ENCODE measurements at places on chromosomes 12 and 14.
A peak's percentile ranks its signal among the peaks of the same experiment; 100 is the strongest.

DNA sequence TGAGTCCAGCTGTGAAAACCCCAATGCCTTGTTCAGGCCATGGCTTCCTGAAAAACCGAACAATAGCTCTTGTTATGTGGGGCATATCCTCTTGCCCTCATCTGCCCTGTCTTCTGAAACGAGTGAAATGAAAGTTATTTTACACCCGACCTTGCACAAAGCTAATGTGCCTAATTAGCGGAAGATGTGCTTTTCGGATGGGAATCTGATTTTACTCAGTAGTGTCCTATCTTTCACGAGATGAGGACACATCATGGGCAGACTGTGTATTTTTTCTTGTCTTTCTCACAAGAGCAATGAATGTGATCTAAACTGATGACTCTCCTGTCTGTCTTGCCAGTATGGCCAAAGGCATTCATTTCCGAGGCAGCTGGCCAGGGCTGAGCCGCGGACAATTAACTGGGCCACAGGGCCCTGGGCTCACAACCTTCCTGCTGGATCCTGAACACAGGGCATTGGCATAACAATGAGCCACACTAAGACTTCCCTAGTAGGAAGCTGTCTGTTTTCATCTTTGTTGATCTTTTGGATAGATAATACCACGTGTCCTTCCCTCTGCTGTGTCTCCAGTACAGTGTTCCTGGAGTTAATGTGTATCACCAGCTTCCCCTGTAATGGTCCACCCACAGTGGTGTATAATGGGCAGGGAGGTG lies 86.0 kb upstream of the HIF1A start:
- no peak for DNase-seq

- no peak for DNase-seq
These were observed 2.7 kb upstream of the SAMD4A start for GRCh38 chr14:54564071-54564867.

- DNase-seq: no peak
These were observed 147.9 kb upstream of the SEL1L start for GRCh38 chr14:81681541-81681940.

GRCh38 chr14:66273261-66273832 lies 212.8 kb upstream of the CCDC196 start:
- DNase-seq: no peak

GRCh38 chr12:122226366-122227125 lies 694 bp upstream of the DIABLO start:
- DNase-seq: no peak

GRCh38 chr12:107468182-107468581 lies 217.4 kb upstream of the PWP1 start:
- no peak for DNase-seq

DNA sequence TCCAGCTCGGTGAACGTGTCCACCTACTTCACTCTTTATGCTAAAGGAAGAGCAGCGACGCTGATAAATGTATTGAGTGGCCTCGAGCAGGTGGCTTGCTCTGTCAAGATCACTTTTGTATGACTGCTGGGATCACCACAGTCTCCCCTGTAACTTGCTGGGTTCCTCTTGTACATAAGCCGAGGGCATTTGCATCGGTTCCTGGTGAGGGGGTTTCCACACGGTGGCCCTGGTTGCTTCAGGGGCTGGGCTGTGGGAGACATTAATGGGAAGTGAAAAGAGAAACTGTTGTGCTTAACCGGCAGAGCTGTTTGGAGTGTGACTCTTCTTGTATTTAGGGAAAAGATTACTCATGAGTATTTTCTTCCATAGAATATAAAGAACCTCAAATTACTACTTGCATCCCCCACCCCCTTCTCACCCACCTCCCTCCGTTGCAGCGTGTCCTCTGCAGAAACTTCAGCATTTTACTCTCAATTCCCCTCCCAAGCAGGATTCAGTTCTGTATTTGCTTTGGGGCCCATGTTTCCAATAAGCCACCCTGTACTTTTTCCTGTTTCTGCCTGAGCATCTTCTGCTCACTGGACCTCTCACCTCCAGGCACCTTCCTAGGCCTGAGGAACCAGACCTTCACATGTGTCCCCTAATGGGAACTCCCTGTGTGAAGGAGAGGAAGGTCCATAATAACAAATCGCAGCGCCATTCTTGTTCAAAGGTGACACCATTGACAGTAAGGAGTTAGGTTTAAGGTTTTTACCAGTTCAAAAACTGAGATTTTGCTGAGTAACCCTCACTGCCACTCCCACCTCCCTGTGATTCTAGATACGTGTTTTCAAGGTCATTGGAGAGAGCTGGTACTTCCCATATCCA lies 187.0 kb downstream of the ETV6 start:
- DNase-seq: peak; percentile 77

DNA sequence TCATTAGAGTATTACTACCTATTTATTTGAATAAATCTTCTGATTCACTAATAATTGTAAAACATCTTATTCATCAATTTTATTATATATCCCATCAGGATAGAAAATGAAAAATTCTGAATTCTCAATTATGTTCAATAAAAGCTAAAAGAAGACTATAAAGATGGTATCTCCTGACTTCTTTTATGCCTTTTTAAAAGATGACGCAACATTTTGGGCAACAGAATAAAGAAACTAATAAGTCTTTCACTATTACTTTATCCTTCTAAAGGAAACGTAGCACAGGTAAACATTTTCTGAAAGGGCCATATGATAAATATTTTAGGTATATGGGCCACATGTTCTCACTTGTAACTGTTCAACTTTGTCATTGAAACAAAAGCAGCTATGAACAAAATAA lies 10.1 kb upstream of the ATXN7L3B start:
- DNase-seq: no peak

DNA sequence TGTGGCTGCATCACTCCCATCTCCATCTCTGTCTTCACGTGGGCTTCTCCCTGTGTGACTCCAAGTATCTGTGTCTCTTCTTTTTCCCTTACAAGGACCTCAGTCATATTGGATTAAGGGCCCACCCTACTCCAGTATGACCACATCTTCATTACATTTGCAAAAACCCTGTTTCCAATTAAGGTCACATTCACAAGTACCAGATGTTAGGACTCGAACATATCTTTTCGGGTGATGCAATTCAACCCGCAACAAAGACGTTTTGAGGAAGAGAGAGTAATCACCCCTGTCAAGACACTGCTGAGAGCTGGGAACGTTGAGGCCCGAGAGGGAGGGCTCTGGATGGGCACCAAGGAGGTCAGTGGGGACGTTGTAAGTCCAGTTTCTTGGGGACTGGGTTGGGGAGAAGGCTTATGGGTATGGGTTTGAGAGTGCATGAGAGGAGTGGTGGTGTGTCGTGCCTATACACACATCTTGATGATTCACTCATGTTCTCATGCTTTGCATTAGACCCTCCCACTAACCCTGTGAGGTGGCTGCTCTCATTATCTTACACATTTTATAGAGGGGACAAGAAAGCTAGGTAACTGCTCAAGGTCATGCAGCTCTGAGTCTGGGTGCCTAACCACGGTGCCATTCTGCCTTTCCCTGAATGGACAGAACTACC lies 12.1 kb upstream of the IFI27 start:
- DNase-seq: no peak

DNA sequence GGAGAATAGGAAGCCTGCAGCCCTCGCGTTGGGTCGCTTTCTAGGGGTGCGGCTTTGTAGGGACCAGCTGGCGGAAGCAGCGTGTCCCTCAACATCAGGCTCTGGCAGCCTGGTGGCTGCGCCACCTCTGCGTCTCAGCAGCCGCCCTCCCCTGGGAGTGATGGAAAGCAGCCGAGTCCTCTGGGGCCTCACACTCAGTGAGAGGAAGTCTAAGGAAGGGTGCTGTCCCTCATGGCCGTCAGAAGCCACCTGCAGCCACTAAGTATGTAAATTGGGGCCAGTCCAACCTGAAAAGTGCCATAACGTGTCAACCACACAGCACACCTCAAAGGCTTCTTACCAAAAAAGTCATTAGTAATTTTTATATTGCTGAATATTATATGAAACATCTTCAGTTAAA lies 80.3 kb downstream of the WDR20 start:
- no peak for DNase-seq

GRCh38 chr14:21436567-21437062 lies 19.3 kb downstream of the CHD8 start:
- DNase-seq: peak; percentile 41

DNA sequence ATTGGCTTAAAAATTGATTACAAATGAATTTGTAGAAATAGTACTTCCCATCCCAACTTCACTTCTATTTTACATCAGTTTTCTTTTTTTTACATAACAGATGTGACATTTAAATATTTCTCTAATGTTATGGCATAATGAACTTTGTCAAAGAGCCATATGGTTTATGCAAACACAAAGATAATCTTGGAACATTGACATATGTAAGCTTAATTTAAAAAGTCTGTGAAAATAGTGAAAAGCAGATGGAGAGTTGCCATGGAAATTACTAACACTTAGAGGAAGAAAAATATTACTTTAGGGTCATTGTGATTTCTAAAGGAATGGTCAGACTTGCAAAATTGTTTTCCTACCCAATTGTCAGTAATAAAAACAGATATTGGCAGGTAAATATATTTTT lies 232.4 kb downstream of the AEBP2 start:
- no peak for DNase-seq

- no peak for DNase-seq
These were observed 9.9 kb downstream of the GPRC5A start for GRCh38 chr12:12901158-12901791.

DNA sequence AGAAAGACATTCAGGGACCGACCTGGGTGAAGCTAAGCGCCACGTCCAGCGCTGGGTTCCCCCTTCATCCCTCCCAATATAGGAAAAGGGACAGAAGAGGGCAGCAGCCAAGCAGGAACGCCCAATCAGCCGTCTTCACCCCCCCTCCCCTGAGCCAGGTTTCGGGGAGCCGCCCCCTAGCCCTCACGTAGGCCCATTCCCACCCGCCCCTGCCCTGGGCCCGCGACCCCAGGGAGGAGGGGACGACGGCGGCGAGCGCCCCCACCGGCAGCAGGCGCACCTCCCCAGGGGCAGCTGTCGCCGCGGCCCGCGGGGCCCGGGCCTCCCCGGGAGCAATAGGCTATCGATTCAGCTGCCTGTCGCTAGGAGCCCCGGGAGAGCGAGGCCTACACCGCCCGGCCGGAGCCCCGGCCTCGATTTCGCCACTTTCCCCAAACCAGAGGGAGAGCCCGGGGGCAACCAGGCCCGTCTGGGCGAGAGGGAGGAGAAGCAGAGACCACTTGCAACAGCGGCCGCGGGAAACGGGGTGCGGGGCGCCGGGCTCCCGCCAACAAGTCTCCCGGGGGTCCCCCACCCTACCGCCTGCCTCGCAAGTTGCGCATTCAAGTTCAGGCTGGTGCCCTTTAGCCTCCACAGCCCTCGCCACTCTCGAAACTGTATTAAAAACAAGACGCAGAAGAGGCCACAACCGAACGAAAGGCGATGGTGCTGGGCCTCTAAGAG lies 1.3 kb downstream of the DCAF5 start:
- peak; percentile 72 for DNase-seq

GRCh38 chr14:44756554-44756953 lies 205.2 kb downstream of the KLHL28 start:
- no peak for DNase-seq

GRCh38 chr12:40648519-40648918 lies 43.7 kb upstream of the CNTN1 start:
- no peak for DNase-seq

- DNase-seq: no peak
These were observed 32.0 kb downstream of the TC2N start for GRCh38 chr14:91835197-91835919.

GRCh38 chr12:128863957-128864356 lies 10.7 kb downstream of the GLT1D1 start:
- no peak for DNase-seq

- no peak for DNase-seq
These were observed 6.9 kb downstream of the RARG start for GRCh38 chr12:53224897-53225634.

DNA sequence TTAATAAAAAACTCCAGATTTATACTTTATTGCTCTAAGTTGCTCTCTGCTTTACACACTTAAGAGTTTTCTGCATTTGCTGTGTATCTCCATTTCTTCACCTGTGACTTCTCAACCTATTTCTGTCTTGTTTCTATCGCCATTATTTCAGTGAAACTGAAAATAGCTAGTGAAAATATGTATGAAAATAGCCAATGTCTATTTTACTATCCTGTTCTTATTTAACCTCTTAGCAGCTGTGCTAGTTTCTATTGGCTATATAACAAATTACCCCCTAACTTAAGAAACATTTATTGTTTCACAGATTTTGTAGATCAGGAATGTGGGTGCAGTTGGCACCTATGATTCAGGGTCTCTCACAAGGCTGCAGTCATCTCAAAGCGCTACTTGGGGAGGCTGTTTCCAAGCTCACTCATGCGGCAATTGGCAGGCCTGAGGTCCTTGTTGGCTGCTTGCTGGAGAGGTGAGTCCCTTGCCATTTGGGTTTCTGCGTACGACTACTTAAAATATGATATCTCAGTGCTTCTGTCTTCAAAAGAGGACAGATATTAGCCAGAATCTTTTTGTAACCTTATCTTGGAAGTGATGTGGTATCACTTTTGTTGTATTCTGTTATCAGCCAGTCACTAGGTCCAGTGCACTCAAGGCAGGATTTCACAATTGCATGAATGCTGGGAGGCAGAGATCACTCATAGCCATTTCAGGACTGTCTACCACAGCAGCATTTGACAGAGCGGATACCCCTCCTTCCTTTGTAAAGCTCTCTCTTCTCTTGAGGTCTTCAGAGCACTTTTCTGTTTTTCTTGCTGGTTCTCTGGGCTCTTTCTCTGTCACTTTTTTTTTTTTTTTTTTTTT lies 7.2 kb downstream of the ERC1 start:
- no peak for DNase-seq

DNA sequence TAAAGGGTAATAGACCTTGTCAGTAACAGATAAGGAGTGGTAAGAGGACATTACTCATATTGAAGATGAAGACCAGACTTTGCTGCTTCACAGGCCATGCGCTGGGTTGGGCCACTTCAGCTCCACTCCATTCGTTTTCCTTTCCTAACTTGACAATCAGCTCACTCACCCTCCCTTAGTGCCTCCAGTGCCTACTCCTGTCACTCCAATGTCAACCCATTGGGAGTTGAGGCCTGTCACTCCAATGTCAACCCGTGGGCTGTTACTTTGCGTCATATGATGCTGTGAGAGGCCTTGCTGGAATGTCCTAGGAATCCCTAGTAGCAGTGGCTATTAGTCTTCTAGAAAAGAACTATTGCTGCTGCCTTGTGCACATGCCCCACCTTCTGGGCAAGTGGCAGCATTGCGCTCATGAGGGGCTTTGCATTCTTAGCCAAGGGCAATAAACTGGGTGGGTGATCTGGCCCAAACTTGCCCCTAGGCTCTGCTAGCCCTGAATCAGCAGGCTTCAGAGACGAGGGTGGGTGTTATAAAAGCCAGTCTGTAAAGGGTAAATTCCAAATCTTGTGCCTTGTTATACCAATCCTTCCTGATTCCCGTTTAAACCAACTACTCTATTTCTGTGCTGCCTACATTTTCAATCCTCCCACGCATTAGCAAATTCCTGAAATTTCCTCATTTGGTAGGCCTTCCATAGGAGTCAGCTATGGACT lies 36.1 kb downstream of the BAZ2A start:
- peak; percentile 33 for DNase-seq

Measured in stimulated activated naive CD4-positive, alpha-beta T cell treated with Interleukin-2 at 50 U/mL for 16 hours (primary cell).